ENCODE measurements at places on chromosomes 16 and 17.

DNA sequence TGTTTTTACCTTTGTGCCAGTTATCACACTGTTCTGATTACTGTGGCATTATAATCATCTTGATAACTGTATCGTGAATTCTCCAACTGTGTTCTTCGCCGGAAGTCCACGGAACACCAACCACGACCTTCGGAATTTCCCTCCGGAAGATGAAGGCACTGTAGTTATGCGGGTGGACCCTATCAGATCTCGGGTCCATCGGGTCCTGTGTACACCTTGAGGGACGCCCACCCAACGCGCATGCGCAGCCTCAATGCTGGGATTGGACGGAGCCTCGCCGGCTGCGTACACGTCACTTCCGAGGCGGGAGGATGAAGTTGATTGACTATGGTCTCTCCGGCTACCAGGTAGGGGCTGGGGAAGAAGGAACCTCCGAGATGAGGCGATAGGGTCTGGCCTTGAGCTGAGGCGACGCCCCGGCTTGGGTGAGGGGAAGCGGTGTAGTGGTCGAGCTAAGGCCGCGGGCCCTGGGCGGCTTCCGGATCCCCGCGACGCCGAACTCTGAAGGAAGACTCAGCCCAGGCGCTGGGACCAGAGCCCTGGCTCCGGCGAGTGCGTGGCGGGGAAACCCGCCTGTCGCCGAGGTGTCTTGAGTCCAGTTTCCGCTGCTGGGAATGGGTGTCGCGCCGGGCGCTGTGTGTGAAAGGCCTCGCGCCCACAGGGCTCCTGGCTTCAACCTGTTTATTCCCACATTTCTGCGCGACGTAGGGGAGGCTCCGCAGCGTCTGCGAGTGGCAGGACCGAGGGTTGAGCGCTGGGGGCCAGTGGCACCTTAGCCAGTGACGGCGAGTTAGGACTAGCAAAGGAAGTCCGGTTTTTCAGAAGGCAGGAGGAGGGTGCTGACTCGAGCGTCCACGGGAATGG lies at the start of gene DHRS7B:
Gene DHRS7B (plus strand): TSS at position 320 of the 864 bp plus-strand sequence. CDS start 8 bp downstream, at position 328.
- peak; percentile 100 for DNase-seq

DNA sequence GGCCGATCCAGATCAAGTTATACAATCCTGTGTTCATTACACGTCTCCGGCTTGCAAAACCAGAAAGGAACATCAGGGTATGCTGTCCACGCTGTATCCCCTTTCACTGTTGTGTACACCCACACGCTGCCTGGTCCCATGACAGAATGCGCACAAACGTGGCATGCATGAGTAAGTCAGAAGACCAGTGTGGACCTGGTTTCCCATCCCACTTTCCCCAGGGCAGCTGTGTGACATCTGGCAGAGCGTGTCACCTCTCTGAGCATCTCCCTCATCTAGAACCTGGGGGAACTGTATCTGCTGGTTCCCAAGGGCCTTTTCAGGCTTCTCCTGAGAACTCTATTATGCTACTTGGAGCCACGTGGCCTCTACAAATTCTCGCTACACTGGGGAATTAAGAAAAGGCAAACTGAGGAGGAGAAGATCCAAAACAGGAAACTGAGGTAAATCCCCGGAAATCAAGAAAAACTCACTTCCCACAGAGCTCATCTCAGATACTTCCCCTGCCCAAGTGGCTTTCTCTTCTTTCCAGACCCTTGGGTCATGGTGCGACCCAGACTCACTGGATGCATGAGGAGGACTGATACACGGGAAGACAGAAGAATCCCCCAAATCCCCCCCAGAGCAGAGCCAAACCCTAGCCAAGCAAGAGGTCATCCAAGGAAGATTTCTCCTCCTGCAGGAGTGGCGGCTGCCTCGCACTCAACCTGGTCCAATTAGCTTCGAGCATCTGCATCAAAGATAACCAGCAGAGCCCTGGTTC lies 139.3 kb downstream of the GAS7 start:
- no peak for DNase-seq

DNA sequence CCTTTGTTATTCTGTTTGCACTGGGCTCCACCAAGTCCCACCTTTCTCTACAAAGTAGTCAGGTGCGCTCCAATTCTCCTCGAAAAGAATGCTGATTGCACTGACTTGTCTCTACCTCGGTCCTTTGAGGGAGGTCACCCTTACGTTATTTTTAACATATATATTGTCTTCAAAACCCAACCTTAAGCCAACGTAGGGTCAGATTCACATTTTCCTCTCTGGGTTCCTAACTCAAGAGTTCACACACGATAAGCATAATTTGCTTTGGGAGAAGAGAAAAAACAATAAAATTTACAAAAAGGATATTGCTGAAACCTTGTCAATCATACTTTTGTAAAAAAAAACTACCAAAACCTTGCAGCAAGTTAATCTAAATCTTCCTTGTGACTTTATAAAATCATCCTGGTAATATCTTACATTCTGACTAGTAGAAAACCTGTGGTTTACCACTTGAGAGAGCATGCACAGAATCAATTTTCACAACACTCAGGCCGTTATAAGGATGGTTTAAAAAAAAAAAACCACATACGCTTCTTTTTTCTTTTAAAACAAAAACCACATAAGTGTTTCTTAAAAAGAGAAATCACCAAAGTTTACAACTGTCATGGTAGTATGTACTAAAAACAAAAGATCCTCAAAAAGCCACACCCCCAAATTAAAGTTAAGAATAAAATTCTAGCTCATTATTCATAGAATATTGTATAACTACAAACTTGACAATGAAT lies 72.2 kb upstream of the TRAP1 start:
- no peak for DNase-seq

DNA sequence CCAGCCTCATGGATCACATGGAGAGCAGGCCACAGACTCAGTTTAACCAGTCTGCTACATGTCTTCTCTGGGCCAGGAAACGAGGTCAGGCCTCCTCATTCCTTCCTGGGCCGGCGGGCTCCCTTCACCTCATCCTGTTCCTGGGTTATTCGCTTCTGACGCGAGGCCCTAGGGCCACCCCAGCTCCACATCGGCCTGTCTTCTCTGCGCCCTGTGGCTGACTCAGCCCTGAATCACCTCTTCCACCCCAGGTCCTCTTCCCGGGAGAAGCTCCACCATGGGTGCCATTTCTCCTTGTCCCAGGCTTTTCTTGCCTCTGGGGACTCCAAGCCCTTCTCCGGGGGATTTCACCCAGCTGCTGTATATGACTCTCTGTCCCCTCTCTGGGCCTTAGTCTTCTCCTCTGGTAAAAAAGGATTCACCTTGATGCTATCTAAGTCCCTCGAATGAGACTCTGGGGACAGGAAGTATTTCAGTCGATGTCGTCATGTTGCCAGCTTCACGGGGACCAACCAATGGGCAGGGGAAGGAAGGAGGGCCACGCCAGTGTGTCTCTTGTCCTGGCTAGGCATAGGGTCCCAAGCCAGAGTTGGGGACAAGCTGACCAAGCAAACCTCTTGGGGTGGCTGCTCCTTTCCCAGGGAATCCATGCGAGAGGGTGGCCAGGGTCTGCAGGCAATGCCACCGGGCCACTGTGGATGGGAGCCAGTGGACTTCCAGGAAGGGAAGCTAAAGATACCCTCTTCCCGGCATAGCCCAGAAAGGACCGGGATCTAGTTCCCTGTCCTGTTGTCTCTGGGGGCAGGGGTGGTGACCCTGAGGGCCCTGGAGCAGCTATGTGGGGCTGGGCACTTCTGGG lies 58.7 kb downstream of the SOCS3 start:
- DNase-seq: no peak

- DNase-seq: no peak
Observed at GRCh38 chr16:79764415-79765110, 164.0 kb upstream of the MAF start.

- DNase-seq: no peak
Observed at GRCh38 chr16:26442321-26442720, 624.4 kb upstream of the C16orf82 start.

DNA sequence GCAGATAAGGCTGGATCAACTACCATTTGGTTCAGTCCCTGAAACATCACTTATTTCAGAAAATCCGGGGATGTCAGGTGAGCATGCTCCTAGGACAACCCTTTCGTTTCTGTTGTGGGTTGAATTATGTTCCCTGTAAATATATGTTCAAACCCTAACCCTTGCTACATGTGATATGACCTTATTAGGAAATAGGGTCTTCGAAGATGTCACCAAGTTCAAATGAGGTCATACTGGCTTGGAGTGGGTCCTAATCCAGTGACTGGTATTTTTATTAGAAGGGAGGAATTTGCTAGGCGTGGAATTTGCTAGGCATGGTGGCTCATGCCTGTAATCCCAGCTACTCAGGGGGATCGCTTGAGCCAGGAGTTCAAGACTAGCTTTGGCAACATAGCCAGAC lies 21.3 kb downstream of the SNX20 start:
- DNase-seq: no peak

DNA sequence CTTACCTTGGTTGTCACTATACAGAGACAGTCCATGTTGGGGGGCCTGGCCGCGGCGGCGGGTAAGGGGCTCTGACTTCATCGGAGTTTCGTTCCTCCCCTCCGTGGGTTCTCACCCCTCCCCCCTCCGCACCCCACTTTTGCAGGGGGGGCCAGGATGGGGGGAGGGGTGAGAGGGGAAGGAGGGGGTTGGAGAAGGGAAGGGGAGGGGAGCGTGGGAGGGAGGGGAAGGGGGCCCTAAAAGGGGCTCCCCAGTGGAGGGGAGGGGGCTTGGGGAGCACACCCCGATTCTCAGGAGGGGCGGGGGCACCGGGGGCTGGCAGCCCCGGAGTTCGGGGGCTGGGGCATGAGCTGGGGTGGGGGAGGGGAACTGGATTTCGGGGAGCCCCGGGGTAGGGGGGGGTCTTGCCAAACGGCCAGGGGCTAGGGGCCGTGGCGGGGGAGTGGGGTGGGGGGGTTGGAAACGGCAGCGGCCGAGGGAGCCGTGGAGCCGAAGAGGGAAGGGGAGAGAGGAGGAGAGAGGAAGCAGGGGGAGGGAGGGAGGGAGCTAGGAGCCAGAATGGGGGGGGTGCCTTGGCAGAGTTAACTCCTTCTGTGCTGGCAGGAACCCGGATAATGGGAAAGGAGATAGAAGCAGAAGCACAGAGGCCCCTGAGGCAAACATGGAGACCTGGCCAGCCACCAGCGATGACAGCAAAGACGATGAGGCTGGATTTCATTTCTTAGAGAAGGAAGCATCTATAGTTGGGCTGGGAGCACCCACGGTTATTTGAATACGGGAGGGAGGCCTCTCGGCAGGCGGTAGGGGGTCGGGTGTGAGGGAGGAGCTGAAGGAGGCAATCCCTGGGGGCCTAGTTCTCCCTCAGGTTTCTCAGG lies 2.3 kb downstream of the DLG4 start:
- DNase-seq: peak; percentile 80

- no peak for DNase-seq
Observed at GRCh38 chr16:13727943-13728342, 192.0 kb upstream of the ERCC4 start.

GRCh38 chr17:57834146-57834741 lies 15.6 kb downstream of the MRPS23 start:
- DNase-seq: no peak
